ENCODE measurements at places on chromosomes 1 and 21.

GRCh38 chr1:119448127-119448511, 33.2 kb downstream of the HSD3B2 start:
- DNase-seq, result no peak

DNA sequence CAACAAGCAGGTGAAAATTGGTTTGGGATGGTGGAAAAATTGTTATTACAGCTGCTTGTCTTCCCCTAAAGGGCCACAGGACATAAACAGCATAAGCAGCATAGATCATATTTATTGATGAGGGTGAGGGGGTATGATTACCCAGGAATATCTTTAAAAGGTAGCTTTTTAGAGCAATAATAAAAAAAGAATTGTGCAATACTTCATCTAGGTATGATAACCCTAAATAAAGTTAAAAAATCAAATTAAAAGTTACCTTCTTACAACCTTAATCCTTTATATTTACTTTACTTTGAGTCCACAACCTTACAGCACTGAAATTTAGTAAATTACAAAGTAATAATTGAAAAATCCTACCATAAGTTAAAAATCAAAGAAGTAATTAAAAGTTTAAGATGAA, 653.3 kb upstream of the RGS18 start:
- no peak for DNase-seq

DNA sequence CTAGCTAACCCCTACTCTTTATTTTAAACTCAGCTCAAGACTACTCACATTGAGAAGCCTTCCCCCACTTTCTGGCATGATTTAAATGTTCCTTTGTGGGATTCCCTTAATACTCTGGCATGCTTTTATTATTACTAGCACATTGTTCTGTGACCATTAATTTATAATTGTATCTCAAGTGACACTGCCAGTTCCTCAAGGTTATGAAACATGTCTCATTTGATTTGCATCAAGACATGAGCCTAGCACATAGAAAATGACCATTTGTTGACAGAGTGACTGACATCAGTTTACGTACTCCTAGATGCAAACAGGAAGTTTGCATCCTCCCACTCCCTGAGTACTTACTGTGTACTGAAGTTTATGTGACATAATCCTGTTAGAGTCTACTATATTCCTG, 15.2 kb downstream of the RGS4 start:
- DNase-seq, result no peak

- no peak for DNase-seq
Measured at GRCh38 chr1:220368352-220369265, 96.4 kb upstream of the RAB3GAP2 start.

DNA sequence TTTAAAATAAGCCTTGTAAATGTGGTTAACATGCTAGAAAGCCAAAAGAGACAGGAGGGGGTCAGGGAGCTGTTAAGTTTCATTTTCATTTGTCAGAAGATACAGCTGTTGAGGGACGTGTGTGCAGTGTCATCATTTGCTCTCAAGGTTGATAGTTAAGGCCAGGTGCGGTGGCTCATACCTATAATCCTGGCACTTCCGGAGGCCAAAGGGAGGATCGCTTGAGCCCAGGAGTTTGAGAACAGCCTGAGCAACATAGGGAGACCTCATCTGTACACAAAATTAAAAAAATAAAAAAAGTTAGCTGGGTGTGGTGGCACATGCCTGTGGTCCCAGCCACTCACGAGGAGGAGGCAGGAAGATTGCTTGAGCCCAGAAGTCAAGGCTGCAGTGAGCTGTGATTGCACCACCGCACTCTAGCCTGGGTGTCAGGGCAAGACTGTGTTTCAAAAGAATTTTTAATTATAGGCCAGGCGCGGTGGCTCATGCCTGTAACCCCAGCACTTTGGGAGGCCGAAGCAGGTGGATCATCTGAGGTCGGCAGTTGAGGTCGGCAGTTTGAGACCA, 22.7 kb downstream of the ZBTB8OS start:
- no peak for DNase-seq

DNA sequence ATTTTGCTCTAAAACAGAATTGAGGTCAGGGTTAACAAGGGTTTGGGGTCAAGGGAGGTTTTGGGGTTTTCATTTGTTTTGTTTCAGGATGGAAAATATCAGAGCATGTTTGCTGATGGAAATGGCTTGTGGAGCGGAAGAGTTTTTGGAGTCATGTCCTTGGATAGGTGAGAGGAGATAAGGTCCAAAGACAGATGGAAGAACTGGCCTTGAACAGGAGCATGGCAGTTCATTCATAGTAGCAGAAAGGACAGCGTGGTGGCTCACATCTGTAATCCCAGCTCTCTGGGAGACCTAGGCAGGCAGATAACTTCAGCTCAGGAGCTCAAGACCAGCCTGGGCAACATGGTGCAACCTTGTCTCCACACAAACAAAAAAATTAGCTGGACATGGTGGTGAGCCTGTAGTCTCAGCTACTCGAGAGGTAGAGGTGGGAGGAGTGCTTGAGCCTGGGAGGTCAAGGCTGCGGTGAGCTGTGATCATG, 65.1 kb downstream of the MAB21L3 start:
- DNase-seq, result no peak

GRCh38 chr1:173023343-173023742, 27.4 kb downstream of the TNFSF18 start:
- no peak for DNase-seq

- no peak for DNase-seq
Measured at GRCh38 chr1:204094856-204095634, 22.1 kb downstream of the SOX13 start.

GRCh38 chr1:152359906-152360305, at the start of gene FLG2:
Gene FLG2, minus strand, starts transcription at chr1:152360006. Its CDS starts 1,122 bp downstream, at chr1:152358884.
- no peak for DNase-seq

- no peak for DNase-seq
Measured at GRCh38 chr1:53111073-53111556, 31.3 kb downstream of the SLC1A7 start.

DNA sequence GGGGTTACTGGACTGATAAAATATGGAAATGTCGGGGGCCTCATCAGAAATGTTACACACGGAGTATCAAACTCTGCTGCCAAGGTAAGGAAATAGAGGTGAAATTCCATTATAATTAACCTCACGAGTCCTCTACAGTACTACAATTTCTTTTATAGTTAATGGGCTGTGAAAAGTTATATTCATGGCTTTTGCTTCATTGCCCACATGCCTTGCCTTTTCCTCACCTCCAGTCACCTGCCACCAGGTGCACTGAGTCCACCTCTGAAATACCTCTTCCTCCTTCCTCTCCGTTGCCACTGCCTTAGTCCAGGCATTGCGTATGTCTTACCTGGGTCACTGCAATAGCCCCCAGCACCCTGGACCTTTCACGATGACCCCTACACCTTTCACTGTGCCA, 186.9 kb downstream of the VPS13D start:
- DNase-seq, result no peak

GRCh38 chr1:1232796-1233566, 944 bp downstream of the B3GALT6 start:
- no peak for DNase-seq

DNA sequence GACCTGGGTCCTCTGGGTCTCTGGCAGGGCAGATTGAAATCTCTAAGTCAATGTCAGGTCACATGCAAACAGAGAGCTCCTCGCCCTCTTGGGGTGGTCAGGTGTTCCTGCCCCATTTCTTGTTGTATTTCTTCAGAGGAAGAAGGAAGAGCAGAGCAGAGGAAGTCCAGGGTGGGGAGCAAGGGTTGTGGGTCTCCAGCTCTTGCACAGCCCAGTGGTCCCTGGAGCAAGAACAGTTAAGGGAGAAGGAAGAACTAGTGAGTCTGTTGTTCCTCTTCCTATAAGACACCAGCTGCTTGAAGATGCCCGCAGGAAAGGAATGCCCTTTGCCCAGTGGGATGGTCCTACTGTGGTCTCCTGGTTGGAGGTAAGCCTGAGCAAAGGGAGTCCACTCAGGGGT, 26.3 kb downstream of the MYOG start:
- DNase-seq, result no peak

DNA sequence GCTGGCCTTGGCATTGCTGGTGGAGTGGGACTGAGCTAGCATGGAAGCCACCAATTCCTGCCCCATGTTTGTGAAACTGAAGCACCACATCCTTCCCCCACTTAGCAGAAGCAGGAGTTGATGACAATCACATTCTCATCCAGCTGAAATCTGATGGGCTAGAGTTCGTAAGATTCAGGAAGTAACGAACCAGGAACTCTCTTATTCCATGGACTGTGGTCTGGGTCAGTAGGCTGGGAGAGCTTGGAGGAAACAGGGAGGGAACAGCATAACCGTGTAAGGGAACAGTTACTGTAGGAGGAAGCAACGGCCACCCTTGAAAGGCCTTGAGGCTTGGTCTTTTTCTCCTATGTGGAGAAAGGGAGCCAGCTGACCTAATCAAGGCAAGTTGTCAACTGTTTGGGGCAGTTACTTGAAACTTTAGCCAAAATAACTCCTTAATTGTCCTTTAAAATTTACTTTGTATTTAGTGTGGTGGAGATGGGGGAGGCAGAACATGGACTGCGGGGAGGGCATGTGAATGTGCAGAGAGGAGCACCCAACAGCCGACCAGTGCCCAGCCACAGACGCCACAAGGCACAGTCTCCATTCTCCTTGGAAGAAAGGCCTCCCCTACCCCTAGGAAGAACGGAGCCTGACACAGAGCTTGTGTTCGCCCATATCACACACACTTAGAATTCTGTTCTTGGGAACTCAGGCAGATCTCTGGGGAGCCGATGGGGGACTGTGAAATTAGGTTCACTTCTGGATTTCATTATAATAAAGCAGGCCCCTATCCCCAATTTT, 2.0 kb upstream of the COQ8A start:
- no peak for DNase-seq

DNA sequence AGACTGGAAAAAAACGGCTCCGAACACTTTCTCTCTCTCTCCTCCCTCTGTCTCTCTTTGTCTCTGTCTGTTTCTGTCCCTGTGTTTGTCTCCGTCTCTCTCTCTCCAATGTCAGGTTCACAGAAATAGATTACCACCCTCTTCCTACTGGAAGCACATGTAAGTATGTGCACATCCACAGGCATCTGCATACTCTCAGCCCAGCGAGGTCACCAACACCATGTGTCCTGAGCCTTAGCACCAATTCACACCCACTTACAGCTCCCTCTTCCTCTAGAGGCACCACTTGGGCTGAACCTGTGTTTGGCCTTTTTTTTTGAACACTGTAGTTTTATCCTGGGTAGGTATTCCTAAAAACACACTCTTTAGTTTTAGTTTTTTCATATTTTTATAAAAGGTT, 130.5 kb downstream of the ETS2 start:
- DNase-seq, result no peak

- DNase-seq, result no peak
Measured at GRCh38 chr1:176826265-176826664, 338.2 kb downstream of the ASTN1 start.

- DNase-seq, result no peak
Measured at GRCh38 chr1:245142171-245142798, 12.5 kb upstream of the KIF26B start.

DNA sequence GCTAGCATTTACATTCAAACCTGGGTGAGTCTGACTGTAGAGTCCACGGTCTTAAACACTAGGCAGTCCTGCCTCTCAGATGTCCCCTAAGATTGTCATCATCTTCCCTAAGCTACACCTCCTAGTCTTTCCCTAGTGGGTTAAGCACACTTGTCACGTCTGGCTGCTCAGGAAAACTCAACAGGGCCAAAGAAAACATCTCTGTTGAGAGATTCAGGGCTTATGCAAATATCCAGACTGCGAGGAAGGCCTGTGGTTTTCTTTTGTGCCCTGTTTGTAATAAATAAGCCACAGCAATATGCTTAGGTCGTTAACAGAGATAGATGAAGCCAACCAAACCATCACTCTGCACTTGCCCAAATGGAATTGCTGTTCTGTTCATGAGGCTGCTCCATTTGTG, 472.6 kb upstream of the DEPDC1 start:
- DNase-seq, result no peak

- DNase-seq, result no peak
Measured at GRCh38 chr1:59162665-59163064, 134.2 kb upstream of the FGGY start.

GRCh38 chr1:94654459-94654858, 112.9 kb upstream of the F3 start:
- DNase-seq, result no peak

GRCh38 chr21:43280949-43281633, 112.3 kb downstream of the CRYAA start:
- DNase-seq, result no peak

DNA sequence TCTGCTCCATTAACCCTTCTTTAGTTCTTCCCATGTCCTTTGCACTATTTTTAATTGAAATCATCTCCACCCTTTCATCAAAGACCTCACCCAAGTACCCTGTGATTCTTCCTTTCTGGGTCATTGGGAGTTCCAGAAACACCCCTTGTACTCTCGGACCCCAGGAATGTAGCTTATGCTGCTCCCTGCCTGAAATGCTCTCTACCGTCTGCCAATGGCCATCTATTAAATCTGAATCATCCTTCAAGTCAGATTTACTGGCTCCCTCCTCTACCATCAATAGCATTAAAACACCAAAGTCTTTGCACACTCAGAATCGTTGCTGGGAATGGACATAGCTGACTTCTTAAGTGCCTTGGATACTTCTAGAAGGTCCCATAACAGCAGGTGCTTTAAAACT, 73.2 kb upstream of the GADD45A start:
- DNase-seq, result no peak

GRCh38 chr1:170204121-170204520, 58.4 kb downstream of the NTMT2 start:
- DNase-seq, result no peak

DNA sequence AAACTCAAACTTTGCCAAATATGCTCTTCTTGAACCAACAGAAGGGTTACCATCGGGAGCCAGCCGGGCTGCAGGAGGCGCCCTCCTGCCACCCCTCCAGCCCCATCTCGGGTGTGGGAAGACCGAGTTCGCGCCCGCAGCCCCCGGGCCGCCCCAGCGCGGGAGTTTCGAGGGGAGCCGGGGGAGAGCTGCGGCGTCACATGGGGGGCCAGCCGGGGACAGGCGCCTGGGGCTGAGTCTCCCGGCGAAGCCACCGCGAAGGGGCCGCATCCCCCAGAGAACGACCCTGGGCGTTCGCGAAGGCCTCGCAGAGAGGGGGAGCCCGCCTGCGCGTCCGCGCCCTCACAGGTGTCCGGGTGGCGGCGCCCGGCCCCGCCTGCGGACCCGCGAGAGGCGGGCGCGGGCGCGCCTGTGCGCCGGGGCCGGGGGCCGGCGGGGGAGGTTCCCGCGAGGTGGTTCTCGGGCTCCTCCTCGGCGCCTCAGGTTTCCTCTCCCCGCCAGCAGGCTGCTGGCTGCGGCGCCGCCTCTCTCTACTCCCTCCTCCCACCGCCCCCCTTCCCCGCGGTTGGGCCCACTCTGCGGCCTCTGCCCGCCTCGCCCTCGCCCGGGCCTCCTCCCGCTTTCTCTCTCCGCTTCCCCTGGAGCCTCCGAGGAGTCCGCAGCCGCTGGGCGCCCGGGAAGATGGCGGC, at the start of gene RAVER2:
Gene RAVER2 (plus strand): TSS at position 584 of the 689 bp plus-strand sequence. CDS start 98 bp downstream, at position 682.
- peak; percentile 13 for DNase-seq

GRCh38 chr1:177172866-177173265, 2.1 kb downstream of the BRINP2 start:
- DNase-seq, result no peak

DNA sequence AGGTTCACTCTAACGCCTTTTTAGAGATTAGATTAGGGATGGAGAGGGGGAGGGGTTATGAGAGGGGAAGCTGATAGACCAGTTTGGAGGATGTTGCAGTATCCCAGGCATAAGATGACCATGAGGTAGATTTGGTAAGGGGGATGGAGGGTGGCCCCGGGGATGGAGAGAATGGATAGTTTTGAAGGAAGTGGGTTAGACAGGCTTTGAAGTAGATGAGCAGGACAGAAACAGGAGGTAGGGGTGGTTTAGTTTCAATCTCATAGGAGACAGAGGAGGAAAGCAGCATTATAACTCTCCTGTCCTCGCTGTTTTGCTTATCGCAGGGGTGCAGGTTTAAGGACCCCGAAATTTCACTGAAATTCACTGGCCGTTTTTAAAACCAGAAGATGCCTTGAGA, 11.8 kb downstream of the UBIAD1 start:
- no peak for DNase-seq

Measured in amniotic stem cell (primary cell).